NCI-H187 treated with DMSO at 0.1 percent for 48 hours (cell line): ENCODE measurements at places on chromosomes 7 and 10.
A peak's percentile ranks its signal among the peaks of the same experiment; 100 is the strongest.

DNA sequence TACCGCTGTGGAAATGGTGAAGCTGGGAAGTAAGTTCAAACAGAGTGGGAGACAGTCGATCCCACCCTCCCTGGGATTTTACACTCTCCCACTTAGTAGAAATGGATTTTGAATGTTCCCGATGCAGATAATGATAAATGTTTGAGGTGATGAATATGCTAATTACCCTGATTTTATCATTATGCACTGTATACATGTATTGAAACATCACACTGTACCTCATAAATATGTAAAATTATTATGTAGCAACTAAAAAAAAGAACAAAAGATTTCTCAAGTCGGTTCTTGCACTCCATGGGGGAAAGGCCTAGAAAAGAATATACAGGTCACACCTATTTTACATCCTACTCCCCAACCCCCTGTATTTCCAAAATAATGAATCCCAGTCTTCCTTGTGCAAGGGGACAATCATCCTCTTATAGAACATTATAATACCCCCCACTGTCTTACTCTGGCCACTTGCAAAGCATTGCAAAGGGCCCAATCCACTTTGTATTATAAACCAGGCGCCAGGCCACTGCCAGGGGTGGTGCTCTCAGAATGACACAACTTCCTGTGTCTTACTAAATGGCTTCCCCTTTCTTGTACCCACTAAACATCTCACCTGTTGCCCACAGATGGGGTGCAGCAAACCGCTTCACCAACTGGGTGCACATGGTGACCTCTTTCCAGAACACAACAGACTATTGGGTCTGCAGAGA, 20.6 kb upstream of the OR2AE1 start:
- no peak for DNase-seq

DNA sequence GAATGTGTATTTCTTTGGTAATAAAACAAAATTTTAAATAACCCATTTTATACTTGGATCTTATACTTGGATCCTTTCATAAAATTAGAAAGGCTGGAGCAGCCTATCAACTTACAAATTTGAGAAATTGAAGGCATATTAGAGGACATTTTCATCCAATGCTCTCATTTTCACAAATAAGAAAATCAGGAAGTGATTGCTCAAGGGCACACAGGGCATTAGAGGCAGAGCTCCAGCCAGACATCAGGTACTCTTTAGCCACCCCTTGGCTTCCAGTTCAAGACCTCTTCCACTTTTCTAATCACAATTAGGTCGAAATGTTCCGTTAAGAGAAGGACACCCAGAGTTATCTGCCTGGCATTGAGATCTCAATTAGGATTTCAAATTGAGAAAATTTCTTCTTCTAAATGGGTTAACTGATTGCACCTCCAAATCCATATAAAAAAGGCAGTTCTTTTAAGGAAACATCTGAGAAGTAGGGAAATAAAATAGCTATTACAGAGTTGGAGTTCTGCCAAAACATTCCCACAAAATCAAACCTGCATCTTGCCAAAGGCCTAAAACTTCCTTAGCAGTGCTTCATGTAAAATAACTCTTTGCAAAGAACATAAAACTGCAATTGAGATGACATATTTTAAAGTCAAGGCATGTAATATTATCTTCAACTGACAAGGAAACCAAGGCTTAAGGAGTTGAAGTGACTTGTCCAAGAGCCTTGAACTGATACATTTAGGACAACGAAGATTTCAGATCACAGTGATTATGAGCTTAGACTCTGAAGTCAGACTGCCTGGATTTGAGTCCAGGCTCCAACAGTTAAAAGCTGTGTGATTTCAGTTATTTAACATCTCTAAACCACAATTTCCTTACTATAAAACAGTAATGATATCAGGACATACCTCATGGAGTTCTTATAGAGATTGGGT, 2.4 kb downstream of the ACTA2 start:
- DNase-seq, result no peak

GRCh38 chr10:11663763-11664555, 52.5 kb upstream of the USP6NL start:
- no peak for DNase-seq

DNA sequence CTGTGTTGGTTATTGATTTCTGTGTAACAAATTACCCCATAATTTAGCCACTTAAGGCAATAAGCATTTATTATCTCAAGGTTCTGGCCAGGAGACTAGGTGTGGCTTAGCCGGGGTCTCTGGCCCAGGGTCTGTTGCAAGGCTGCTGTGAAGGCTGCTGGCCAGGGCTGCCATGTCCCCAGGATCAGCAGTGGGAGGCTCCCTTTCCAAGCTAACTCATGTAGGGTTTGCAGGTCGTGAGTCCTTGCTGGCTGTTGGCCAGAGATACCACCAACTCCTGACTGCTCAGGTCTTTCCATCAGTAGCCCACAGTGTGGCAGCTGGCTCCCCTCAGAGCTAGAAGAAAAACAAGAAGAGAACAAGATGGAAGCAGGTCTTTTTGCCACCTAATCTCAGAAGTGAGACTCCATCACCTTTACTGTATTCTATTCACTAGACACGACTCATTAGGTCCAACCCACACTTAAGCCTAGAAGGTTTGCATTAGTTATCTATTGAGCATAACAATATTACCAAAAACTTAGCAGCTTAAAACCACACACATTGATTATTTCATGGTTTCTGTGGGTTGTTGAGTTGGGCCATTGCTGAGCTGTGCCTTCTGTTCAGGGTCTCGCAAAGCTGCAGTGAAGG, 185.6 kb downstream of the PFKFB3 start:
- DNase-seq, result no peak

- no peak for DNase-seq
Observed at GRCh38 chr10:103124420-103125096, 68.5 kb downstream of the NT5C2 start.

- DNase-seq, result no peak
Observed at GRCh38 chr10:31706464-31707092, 222.1 kb downstream of the ARHGAP12 start.

- no peak for DNase-seq
Observed at GRCh38 chr10:80488539-80489066, 34.5 kb downstream of the TSPAN14 start.

DNA sequence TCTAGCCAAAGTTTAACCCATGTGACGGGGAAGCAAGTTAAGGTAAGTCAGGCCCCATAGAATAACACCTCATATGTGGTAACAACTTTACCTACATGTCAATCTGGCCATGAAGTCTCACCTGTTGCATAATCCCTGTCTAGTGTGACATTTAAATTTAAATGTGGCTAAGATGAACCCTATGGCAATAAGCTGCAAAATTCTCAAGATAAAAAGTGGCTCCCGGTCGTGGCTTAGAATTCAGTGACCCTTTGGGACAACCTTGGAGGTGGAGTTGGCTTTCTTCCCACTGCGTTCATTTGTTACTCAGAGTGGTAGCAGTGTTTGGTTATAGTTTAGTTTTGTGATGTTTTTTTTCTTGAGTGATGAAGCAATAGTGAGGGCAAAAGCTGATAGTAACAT, 90.6 kb downstream of the ARID5B start:
- DNase-seq, result no peak

DNA sequence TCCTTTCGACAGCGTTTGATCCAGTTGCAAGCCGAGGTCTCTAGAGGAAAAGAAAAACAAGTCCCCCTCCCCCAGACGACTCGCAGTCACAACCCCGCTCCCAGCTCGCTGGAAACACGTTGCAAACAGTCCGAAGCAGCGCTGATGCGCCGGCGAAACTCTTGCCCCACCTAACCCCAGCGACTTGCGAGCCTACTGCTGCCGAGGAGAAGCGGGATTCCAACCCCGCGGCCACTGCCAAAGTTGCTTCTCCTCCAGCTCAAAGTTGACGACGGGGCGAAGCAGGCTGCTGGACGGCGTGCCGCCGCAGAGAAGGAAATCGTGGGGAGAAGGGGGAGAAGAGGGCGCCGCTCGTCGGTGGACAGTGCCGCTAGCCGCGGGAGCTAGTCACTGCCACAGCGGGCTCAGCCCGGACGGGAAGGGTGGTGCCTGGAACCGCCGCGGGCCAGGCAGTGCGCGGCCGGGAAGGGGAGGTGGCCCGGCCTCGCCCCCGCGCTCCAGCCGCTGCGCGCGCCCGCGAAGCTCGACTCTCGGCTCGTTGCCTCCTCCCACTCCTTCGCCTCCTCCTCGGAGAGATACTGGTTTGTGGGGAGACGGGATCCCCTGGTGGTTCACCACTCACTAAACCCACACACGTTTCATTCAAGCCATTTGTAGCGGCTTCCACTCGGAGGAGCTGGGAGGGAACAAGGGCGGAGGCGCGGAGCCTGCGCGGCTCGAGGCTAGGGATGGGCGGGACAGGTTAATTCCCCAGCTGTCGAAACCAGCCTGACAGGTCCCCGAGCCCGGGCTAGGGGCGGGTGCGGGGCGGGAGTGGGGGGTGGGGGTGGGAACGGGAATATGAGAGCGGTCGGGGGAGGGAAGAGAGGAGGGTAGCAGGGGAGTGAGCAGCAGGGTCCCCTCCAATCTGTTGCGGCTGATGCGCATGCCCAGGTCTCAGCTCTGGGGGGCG, at the start of gene GPR37:
GPR37 (minus strand) TSS at position 392 of the 952 bp plus-strand sequence. CDS start 816 bp downstream, outside the sequence.
- peak; percentile 9 for DNase-seq

GRCh38 chr7:71633551-71634008, 501.6 kb downstream of the GALNT17 start:
- peak; percentile 44 for DNase-seq

DNA sequence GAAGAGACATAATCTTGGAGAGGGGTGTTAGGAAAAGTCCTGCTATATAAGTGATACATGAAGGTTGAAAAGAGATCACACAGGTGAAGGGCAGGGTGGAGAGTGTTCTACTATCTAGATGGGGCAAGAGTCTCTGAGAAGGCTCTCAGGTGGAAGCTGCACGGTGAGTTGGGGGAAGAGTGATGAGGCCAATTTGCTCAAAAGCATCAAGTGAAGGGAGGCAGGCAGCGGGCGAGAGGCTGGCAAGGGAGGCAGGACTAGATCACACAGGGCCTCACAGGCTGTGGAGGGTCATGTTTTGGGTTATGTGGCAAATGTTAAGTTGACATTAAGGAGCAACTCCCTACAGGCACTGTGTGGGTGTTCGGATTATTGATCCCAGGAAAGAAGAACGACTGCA, 2.6 kb upstream of the COL17A1 start:
- DNase-seq, result no peak

DNA sequence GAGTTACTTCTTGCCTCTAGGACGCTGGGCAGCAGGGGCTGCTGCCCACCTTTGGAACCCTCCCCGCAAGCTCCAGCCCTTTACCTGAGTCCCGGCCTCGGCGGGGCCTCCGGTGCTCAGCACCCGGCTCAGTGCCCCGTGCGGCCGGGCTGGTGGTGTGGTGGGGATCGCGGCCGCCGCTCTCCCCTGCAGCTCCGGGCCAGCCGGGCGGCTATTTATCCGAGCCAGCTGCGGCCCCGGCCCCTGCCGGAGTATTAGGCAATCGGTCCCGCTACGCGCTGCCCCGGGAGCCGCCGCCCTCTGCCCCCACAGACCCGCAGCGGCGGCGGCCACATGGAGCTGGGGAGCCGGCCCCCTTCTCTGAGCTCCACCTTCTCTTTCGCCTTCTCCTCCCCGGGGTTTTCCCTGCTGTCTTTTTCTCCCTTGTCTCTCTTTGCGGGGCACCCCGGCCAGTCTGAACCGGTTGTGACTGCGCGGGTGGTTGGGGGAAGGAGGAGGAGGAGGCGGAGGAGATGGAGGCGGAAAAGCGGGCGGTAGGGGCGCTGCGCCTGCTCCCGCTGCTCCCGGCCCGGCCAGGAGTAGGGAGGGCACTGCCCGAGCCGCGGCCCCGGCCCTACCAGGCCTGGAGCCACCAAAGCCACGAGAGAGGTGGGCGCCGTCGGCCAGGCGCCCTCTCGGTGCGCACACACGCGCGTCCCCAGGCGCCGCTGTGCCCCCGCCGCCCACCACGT, at the start of gene SLC16A9:
SLC16A9 (minus strand) TSS at position 456 of the 731 bp plus-strand sequence. CDS start 25,559 bp downstream, outside the sequence.
- no peak for DNase-seq
